ENCODE measurements at places on chromosomes 7 and 10.

- DNase-seq: no peak
Observed at GRCh38 chr10:71375952-71376351, 20.8 kb upstream of the CDH23 start.

DNA sequence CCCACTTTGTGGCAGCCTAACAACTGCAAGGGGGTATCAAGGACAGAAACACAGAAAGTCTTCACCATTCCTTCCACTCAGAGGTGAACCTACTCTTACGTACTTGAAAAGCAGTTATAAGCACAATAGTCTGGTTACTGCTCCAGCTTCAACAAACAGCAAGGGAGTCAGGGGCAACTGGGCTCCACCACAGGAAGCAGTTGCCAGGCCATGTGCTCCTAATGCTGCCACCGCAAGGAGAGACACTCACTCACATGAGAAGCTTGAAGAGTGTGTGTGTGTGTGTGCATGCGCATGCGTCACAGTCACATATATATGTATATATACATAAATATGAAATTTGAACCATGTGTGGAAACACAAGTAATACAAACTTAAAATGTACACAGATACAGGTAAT lies 65.5 kb downstream of the GRB10 start:
- no peak for DNase-seq

- no peak for DNase-seq
Observed at GRCh38 chr10:132521041-132521465, 16.5 kb upstream of the INPP5A start.

DNA sequence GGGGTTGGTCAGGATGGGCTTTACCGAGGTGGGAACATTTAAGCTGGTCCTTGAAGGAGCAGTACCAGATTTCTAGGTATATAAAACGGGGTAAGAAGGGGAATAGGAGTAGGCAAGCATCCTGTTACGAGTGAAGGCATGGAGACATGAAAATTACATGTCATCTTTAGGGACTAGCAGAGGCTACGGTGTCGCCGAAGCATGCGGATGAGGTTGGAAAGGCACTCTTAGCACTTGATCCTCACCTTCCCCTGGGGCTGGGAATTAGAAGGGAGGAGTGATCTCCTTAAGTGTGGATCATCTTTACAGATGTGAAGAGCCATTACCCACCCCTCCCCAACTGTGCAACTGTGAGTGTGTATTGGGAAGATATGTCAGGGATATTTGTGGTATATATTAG lies 13.8 kb upstream of the ZRANB1 start:
- DNase-seq: no peak

- DNase-seq: no peak
Observed at GRCh38 chr10:34821587-34822585, 6.8 kb upstream of the PARD3 start.

- no peak for DNase-seq
Observed at GRCh38 chr10:22086730-22087401, 83.3 kb upstream of the DNAJC1 start.

- DNase-seq: peak; percentile 81
Observed at GRCh38 chr10:124037784-124038183, 55.6 kb downstream of the CHST15 start.

GRCh38 chr10:101225846-101226421 lies 3.3 kb downstream of the LBX1 start:
- no peak for DNase-seq

DNA sequence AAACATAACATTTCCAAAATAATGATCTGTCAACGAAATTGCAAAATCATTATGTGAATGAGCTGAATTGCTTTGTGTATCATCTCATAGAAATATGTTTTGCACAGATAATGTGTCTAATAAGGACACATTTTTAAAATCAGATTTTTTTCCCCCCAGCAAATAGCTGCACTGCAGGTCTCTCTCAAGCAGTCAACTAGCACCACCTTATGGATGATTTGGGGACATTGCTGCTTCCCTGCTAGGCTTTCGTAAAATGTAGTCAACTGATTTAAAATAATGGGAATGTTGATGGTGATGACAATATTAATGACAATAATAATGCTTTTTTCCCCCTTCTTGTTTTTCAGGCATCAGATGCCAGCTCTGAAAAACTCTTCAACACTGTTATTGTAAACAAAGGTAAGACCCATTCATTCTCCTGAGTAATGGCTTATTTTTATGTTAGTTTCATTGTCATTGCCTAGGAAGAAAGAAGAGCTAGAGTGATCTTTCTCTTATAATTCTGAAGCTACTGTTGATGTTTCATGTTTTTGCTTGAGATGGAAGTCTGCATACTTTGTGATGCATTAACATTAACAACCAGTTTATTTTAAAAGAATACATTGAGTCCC lies 433.6 kb upstream of the GALNT17 start:
- DNase-seq: peak; percentile 58

DNA sequence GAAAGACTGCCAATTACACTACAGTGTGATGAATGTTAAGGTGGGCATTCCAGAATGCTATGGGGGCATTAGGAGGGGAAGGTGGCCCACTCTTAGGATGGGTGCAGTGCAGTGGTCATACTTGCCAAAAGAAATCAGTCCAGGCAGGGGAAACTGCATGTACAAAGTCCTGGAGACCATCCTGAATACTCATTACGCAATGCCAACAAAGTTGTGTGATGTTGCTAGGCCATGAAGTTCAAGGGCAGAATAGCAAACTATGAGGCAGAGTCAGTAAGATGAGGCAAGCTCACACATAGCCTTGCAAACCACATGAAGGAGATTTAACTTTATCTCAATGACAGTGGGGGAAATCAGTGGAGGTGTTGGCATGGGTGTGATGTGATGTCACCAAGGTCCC lies 49.8 kb upstream of the SLC35B4 start:
- no peak for DNase-seq

DNA sequence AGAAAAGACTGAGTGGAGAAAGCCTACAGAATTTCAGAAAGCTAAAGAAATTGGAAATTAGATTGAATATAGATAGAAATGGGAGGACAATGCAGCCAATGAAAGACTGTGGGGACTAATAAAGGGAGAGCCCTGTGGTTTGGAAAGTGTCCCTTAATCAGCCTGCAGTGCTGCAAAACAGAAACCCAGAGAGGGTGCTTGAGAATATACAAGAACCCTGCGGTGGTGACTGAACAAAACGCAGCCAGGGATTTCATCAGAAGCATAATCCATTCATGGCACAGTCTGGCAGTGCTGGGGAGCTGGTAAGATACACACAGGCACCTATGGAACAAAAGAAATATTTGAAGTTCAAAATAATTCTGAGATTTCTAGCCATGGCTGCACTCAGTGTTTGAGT lies 19.1 kb downstream of the CEP41 start:
- no peak for DNase-seq

DNA sequence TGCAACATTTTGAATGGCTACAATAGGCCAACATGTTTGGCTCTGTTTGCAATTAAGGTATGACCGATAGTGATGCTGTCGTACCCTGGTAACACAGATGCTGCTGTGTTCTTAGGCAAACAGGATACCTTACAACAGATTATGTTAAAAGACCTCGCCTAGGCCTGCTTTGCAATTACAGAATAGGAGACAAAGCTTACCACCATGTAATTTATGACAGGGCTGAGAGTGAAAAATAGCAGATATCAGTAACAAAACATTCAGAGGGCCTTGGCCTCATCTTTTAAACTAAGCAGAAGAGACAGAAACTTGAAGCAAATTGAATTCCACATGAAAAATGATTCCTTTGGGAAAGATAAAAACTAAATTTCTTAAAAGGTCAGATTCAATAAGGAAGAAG lies 29.4 kb upstream of the ABLIM1 start:
- no peak for DNase-seq

GRCh38 chr7:17130281-17131059 lies 168.0 kb upstream of the AHR start:
- DNase-seq: peak; percentile 53

- no peak for DNase-seq
Observed at GRCh38 chr10:122141821-122142640, 129.1 kb upstream of the BTBD16 start.

DNA sequence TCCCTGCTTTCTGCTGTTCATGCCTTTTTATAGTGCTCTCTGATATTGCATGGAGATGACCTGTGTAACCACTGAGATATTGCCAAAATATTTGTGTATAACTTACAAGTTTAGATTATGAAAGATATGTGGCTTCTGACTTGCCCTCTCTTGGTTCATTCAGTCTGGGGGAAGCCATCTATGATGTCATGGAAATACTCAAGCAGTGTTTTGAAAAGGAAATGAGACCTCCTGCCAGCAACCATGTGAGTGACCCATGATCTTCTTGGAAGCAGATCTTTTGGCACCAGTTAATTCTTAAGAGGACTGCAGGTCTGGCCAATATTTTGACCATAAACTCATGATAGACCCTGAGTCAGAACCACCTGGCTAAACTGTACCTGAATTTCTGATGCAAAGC lies 183.0 kb downstream of the THSD7A start:
- no peak for DNase-seq

GRCh38 chr10:11381023-11381422 lies 230.4 kb downstream of the USP6NL start:
- DNase-seq: no peak

DNA sequence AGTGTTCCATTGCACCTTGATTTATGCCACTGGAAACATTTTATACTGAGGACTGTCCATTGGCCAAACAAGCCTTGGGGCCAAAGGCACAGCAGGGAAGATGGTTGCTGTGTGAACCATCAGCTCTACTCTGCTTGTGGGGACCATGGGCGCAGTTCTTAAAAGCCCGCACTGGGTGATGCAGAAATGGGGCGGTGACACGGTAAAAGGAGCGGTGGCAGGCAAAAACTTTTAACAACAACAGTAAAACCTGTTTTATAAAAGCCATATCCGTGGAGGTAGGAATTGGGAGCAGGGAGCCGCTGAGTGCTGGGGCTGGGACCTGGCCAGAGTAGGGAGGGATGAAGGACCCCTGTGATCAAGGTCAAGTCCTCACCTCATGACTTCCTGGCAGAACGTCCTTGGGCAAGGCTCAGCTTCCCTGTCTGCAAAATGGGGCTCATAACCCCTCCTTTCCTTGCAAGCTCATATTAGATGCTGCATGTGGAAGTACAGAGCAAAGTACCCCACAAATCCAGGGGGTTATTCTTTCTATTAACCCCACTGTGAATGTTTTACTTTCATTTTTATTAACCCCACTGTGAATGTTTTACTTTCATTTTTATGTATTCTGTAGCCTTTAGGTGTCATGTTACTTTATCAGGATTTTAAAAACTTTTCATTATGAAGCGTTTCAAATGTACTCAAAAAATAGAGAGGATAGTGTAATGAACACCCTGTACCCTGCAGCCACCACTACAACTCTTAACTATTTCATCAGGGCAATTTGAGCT lies 78.3 kb downstream of the GRK5 start:
- no peak for DNase-seq

GRCh38 chr7:91353848-91354247 lies 89.6 kb downstream of the FZD1 start:
- DNase-seq: no peak

DNA sequence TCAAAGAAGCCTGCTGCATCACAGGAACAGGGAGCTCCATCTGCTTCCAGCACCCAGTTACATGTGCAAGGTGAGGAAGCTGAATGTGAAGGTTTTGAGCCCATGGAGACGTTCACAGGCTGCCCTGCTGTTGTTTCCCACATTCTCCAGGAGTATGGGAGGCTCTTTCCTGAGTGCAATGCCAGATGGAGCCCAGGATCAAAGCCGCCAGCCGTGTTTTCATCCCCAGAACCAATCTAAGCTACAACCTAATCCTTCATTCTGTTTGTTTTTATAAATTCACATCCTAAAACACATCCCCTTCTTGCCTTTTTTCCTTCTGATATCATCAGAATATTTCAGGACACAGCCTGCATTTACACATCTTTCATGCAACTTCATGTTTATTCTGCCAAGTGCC lies 98.9 kb upstream of the PRR15 start:
- DNase-seq: no peak

GRCh38 chr7:101860316-101861217 lies 43.1 kb downstream of the CUX1 start:
- no peak for DNase-seq

DNA sequence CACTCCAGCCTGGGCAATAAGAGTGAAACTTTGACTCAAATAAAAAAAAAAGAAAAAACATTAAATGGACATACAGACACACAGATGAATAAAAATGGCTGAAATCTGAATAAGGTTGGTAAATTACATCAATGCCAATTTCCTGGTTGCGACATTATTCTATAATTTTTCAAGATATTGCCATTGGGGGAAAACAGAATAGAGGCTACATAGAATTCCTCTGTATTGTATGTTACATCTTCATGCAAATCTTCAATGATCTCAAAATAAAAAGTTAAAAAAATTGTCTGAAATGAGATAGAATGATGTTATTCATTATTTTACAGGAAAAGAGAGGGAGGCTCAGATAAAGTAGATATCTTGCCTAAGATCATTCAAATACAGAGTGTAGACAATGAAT lies 234.0 kb downstream of the SDHAF3 start:
- DNase-seq: no peak

GRCh38 chr10:102643336-102644065 lies 778 bp upstream of the TRIM8 start:
- DNase-seq: peak; percentile 89

DNA sequence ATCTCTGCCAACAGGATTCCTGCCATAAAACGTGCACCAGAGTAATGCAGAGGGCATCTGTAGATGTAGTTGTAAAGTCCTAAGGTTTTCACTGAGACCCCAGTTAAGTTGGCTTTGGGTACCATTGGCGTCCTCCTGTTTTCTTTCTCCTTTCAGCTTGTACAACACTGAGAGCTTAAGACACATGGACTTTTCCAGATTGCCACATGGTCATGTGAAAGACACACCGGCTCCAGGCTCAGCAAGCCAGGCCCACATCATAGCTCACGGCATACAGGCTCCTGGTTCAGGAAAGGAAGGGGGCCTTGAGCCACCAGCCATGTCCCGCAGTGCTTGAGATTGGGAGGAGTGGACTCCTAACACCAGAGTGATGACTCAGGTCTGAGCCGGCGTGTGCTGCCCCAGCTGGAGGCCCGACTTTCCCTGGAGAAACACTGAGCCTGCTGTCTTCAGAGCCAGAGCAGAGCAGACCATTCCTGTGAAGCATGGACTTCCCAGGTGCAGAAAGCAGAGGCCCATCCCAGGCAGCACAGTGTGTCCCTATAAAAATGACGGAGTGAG lies 252.7 kb downstream of the PRPF18 start:
- DNase-seq: no peak

DNA sequence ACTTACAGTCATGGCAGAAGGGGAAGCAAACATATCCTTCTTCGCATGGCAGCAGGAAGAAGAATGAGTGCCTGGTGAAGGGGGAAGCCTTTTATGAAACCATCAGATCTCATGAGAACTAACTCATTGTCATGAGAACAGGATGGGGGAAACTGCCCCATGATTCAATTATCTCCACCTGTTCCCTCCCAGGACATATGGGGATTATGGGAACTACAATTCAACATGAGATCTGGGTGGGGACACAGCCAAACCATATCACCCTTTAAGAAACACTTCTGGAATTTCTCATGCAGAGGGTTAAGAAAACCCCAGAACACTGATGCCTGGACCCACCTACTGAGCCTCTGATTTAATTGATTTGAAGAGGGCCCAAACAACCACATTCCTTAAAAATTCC lies 63.3 kb upstream of the DNAJB12 start:
- DNase-seq: no peak

All from suppressor macrophage (primary cell).